AG09309 (cell line): ENCODE measurements at places on chromosomes 1 and 21.
A peak's percentile ranks its signal among the peaks of the same experiment; 100 is the strongest.

- no peak for DNase-seq
These were observed 49.1 kb downstream of the MCOLN2 start for GRCh38 chr1:84947536-84948410.

GRCh38 chr1:8025671-8026144, 401 bp downstream of the ERRFI1 start:
- no peak for DNase-seq

- DNase-seq: no peak
These were observed 61.4 kb upstream of the TNFSF18 start for GRCh38 chr1:173112129-173112528.

- peak; percentile 40 for DNase-seq
These were observed 277.0 kb downstream of the PTPRU start for GRCh38 chr1:29513357-29513756.

DNA sequence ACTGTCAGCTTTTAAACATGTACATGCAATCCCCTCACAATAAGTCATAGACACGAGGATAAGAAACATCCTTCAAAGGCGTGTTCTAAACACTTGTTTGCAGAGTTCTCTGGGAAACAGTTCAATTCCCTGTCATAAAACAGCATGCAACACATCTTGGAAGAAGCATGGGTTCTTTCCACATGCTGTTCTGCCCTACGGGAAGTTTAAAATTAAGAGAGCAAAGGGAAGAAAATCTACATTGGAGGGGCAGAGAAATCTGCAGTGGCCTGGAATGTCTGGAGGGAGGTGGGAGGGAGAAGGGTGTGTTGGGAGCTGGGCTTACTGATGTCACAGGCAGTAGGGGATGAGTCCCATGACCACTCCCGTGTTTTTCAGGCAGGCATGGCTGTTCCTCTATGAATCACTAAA, 98.3 kb upstream of the SLC2A1 start:
- DNase-seq: no peak

DNA sequence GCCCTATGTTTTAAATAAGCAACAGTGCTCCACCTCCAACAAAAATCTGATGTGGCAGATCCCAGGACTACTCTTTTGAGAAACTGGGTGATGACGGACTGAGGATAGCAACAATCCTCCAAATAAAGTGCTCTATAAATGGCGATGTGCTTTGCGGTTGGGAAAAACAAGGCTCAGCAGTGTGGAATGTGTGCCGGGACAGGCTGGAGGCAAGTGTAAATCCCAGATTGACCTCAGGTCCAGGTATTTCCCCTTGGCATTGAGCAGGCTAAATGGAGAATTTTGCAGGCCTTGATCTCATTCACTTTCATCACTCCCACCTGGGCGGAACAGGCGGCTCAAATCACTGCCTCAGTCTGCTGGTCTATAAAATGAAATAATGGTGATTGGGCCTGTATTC, 35.1 kb downstream of the LRRC42 start:
- no peak for DNase-seq

DNA sequence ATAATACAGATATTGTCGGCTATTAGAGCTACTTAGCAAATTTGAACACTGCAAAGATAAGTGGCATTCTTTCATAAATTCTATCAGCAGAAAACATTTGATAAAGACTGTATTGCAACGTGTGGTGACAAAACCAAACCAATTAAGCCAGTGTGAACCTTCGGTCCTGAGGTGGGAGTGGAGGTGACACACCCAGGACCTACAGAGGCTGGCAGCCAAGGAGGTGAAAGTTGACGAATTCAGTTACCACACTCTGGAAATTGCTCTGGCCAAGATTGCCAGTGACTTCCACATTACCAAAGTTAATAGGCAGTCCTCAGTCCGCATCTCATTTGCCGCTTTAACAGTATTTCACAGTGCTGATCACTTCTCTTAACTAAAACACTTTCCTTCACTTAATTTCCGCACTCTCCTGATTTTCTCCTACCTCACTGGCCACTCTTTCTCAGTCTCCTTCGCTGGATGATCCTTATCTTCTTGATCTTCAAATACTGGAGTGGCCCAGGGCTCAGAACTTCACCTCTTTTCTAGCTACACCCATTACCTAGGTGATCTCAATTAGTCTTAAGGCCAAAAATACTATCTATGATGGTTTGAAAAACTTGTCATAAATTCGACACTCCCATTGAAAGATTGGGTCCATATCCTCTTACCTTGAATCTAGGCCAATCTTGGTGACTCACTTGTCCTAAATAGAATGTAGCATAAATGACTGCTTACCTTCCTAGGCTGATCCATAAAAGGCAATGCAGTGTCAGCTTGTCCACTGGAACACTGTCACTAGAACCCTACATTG, 5.1 kb upstream of the CDC42BPA start:
- DNase-seq: no peak

GRCh38 chr21:46109313-46110221, 11.7 kb downstream of the COL6A2 start:
- no peak for DNase-seq

DNA sequence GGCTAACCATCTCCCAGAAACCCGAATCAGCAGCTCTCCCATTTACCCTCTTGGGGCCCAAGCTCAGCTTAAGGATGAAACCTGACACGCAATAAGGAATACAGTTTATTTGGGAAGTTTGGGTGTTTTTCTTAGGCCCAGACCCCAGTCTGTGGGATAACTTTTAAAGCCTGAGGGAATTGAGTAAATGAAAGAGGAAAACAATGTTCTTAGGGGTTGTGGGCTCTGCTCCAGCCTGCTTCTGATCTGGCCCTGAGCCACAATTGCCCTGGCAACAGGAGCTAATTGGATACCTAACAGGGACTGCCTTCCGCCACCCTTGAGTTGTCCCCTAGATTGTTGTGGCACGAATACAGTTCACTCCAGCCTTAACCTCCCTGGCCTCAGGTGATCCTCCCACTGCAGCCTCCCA, 20.1 kb downstream of the DYRK3 start:
- DNase-seq: no peak

- DNase-seq: no peak
These were observed 359 bp downstream of the LRRC3 start for GRCh38 chr21:44455524-44456213.

DNA sequence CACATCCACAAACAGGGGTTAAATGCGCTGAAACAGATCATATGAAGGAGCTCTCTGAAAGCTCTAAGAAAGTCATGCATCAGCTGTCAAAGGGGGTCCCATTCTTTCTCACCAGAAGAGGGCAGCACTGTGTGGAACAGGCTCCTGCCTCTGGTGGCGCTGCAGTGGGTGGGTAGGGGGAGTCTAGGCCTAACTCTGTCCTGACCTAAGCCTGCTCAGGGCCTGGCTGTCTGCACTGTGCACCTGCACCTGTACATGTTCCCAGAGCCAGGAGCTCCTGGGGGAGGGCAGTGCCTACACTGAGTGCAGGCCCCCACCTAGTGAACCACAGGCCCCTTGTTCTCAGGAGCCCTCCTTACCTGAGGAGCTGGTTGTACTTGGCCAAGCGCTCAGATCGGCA, 16.0 kb downstream of the ENO1 start:
- no peak for DNase-seq

- no peak for DNase-seq
These were observed 599 bp downstream of the MKNK1 start for GRCh38 chr1:46603481-46603857.

DNA sequence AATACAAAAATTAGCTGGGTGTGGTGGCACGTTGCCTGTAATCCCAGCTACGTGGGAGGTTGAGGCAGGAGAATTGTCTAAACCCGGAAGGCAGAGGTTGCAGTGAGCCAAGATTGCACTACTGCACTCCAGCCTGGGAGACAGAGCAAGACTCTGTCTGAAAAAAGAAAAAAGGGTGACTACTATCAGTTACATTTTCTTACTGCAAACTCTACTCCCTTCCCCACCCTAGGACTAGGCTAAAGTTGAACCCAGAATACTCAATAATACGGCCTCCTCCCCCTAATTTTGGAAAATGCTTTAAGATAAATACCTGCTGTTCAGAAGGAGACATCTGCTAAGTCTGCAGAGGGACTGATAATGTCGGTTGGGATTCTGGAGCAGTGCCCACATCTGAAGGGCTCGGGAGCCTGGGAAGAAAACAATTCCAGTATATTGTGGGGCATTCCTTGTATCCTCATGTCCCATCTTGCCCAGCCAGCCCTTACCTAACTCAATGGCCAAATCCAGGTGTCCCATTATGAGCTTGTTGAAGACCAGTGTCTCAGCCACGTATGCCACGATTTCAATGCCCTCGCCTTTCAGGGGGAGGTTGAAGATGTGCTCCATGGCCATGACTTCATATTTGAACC, 89.7 kb downstream of the ADCY10 start:
- no peak for DNase-seq

DNA sequence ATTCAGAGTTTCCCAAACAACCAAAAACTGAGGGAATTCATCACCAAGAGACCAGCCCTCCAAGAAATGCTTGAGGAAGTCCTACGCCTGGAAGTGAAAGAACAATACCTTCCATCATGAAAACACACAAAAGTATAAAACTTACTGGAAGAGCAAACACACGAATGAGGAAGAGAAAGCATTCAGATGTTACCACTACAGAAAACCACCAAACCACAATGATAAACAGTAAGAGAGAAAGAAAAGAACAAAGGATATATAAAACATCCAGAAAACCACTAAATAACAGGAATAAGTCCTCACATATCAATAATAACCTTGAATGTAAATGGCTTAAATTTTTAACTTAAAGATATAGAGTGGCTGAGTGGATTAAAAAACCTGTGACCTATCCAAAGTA, 58.5 kb upstream of the BCL10 start:
- DNase-seq: no peak

DNA sequence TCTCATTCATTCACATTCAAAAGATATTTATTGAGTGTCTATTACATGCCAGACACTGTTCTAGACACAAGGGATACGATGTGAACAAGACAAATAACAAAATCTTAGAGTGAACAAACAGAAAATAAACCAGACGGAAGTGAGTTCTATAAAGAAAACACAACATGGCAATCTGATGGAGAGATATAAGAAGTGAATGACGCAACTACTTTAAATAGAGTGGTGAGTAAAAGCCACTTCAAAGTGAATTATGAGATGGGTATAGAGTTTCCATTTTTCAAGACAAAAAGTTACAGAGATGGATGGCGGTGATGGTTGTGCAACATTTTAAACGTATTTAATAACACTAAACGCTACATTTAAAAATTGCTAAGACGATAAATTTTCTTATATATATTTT, 75.4 kb downstream of the CEP170 start:
- DNase-seq: no peak

GRCh38 chr1:162913345-162913744, 52.4 kb upstream of the CCDC190 start:
- DNase-seq: no peak

DNA sequence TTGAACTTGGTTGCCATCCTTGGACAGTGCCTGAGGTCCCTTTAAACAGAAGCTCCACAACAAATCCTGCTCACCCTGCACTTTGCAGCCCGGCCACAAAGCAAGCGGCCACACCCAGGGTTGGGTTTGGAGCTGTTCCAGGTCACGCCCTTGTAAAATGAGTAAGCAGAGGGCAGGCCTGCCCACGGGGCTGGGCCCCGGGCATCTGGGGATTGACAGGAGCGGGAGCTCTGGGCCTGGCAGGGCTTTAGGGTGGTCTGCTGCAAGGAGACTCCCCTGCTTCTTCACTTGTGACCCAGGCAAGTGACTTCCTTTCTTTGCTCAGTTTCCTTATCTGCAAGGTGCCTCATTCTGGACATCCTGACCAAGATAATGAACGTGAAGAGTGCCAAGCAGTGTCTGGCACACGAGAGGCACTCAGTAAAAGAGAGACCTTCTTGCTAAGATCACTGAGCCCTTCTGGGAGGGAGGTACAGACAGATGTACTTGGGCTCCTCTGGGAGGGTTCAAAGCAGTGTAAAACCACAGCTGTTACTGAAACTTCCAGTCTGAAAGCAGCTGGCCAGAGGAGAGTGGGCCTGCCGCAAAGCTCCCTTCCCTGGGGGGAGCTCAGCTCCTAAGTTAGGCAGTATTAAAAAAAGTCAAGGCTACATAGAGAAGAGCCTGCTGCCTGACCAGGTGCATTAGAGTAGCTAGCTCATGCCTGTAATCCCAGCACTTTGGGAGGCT, 2.6 kb downstream of the E2F2 start:
- no peak for DNase-seq

- DNase-seq: no peak
These were observed 79.1 kb downstream of the NDUFS5 start for GRCh38 chr1:39105061-39105840.

DNA sequence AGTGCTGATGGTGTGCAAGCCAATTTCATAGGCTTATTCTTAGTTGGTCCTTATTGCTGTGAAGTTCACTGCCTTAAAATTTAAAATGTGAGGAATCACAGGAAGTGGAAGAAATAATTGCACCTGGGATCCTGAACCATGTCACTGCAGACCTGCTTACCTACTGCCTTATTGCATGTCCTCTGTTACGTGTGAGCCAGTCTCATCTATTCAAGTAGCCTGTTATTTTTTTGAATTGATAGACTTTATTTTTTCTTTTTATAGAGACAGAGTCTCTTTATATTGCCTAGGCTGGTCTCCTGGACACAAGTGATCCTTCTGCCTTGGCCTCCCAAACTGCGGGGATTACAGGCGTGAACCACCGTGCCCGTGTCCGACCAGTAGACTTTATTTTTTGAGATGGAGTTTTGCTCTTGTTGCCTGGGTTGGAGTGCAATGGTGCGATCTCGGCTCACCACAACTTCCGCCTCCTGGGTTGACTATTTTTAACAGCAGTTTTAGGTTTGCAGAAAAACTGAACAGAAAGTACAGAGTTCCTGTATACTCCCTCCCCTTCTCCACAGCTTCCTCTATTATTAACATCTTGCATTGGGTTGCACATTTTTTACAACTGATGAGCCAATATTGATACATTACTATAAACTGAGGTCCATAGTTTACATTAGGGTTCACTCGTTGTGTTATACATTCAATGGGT, 14.0 kb upstream of the DISC1 start:
- DNase-seq: no peak

DNA sequence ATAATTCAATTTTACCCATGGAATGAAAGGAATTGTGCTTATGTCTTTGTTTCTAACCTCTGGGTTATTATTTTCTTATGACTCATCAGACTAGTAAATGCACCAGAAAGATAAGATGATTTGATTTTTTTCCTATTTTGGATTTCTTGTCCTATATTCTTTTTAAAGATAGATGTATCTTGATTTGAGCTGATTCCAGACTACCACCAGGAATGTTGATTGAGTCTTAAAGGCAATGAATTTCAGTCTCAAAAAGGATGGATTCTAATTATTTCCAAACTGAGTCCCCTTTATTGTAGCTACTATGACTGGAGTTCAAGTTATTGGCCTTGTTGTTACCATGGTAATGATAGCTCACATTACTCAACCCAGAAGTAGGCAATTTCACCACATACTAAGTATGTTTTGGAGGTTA, 95.8 kb upstream of the RGS4 start:
- peak; percentile 90 for DNase-seq

GRCh38 chr1:162229549-162229948, 147.1 kb downstream of the SPATA46 start:
- no peak for DNase-seq

- DNase-seq: no peak
These were observed 86.1 kb downstream of the CLSTN1 start for GRCh38 chr1:9737671-9738070.

DNA sequence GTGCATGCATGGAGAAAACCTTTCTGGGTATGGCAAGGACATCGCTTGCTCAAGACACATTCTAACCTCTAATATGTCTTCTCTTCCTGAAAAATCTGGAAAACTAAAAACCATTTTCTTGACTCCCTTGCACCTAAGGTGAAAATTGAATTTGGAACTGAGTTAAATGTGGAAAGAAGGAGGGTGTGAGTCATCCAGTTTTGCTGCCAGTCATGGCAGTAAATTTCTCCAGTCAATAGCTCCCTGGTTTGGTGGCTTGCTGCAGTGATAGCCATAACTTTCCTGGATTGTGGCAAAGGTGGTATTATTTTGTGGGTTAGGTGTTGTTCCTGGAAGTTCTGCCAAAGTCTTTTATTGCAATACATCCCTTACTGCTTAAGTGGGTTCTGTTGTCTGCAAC, 2.5 kb downstream of the ZCCHC17 start:
- DNase-seq: no peak
